ENCODE measurements at places on chromosomes 5 and 9.

- DNase-seq, result no peak
These were observed 2.2 kb upstream of the DPP7 start for GRCh38 chr9:137116728-137117127.

DNA sequence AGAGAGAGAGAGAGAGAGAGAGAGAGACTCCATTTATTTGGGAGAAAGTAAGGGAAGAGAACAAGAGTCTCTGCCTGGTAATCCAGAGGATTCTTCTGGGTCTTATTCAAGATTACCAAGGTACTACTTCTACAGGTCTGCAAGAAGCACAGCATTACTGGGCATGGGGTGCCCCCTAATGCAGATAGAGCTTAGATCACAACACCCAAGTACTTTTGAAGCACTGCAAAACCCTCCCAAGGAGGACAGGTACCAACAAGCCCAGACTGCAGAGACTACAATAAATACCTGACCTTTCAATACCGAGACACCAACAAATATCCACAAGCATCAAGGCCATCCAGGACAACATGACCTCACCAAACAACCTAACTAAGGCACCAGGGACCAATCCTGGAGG lies 94.7 kb upstream of the PHF24 start:
- DNase-seq, result no peak

DNA sequence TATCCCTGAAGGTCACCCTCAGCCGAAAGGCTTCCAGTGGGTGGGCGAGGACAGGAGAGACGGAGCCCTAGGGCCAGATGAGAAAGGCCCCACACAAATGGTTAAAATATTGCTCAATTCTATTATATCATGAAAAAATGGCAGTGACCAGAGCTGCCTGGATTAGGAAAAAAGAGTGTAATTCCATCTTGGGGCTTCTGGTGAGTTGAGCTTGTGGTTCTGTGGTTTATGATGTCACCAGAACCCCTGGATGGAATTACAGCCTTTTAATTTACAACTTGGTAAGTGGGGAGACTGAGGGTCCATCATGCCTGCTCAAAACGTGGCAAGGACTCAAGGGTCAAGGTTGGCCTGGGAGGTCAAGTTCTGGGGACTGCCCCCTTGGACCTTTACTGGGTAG lies 55.5 kb upstream of the STC2 start:
- no peak for DNase-seq

DNA sequence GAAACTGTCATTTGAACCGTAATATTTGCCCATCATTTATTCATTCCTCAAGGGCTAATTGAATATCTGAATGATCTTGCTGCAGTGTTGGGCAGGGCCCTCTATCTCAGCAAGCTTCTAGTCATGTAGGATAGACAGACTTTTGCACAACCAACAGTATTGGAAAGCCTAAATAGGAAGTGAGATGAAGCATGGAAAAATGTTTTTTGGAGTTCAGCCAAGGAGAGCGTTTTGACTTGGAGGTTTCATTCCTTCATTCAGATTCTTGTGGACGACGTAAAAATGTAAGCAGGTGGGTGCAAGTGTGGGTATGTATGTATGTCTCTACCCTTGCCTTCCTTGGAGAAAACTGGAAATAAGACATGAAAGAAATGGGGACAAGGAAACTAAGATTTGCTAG lies 15.5 kb downstream of the DAPK1 start:
- DNase-seq, result no peak
